ENCODE measurements at places on chromosomes 13 and 19. TPM values are rescaled to one million over a fixed set of nuclear protein-coding genes. Genes with fewer than 3 reads are reported as not detected.

Gene ETV2
- total RNA-seq: 1.5 TPM

Gene MEF2B
- total RNA-seq: 0.15 TPM

Gene LENG8
- total RNA-seq: 30.9 TPM

Gene STRN4
- total RNA-seq: 76.3 TPM

Gene B9D2
- total RNA-seq: 12.6 TPM

Gene SYT5
- total RNA-seq: not detected

Gene GRIK5
- 1.0 TPM for total RNA-seq

Gene EDNRB
- 0.34 TPM for total RNA-seq

Gene EXOC3L2
- total RNA-seq: not detected

Gene GGACT
- 6.7 TPM for total RNA-seq

Gene SELENOV
- not detected for total RNA-seq

Gene ZNF816
- total RNA-seq: 4.5 TPM

Gene METTL21C
- not detected for total RNA-seq

Gene SLC17A7
- not detected for total RNA-seq

Gene ZIC2
- not detected for total RNA-seq

Gene INSL3
- not detected for total RNA-seq

Gene TEX101
- total RNA-seq: not detected

Gene BCAM
- 18.3 TPM for total RNA-seq
